Sciatic nerve (tissue), 2 donors: ENCODE measurements at places on chromosomes 1 and 21. TPM values are rescaled to one million over a fixed set of nuclear protein-coding genes. Genes with fewer than 3 reads are reported as not detected.

DNA sequence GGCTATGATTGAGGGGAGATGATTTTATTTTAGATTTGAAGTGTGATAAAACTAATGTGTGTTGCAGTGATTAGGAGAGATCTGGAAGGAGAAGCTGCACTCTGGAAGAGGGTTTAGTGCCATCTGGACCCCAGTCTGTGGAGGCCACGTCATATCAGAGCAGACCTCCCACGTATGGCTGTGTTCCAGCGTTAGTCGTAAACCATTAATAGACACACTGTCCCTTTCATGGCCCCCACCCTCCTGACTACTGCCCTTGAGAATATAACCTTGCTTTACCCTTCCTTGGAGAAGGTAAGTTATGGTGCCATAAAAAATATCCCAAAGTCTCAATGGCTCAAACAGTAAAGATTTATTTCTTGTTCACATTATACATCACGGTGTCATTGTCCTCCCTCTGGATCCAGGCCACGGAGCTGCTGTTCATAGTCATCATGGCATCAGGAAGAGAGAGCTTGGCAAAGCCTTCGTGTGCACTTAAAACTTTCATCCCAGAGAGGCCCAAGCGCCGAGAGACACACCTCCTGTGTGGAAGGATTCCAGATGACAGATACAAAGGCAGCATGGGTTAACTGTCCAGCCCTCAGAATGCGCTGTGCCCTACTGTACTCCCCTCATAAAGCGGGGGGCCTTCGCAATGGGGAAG lies 33.2 kb downstream of the RHOU start:
- DNase-seq, result no peak

GRCh38 chr1:118978914-118979701 lies 9.0 kb downstream of the TBX15 start:
- no peak for DNase-seq

The LZIC gene
- 42.4 TPM for total RNA-seq

GRCh38 chr21:16912075-16912474 lies 600.8 kb upstream of the CXADR start:
- DNase-seq, result no peak

DNA sequence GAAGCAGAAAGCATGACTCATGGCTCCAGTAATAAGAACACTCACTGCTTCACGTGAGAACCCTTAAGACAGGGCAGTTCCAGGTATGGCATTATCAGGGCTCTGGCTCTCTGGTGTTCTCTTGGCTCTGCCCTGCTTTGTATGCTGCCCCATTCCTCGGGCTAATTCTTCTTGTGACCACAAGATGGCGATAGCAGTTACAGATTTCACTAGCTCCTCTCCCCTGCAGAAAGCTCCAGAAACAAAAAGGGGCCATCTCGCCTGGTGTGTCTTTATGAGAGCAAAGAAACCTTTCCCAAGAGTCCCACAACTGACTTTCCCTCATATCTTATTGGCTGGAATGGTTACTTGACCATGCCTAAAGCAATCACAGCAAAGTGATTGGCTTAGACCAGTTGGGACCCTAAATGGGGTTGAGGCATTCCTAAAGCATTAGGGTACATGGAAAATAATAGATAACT lies 60.1 kb downstream of the F3 start:
- no peak for DNase-seq
